GM19239 (cell line): ENCODE measurements at places on chromosomes 16 and 17.
A peak's percentile ranks its signal among the peaks of the same experiment; 100 is the strongest.

DNA sequence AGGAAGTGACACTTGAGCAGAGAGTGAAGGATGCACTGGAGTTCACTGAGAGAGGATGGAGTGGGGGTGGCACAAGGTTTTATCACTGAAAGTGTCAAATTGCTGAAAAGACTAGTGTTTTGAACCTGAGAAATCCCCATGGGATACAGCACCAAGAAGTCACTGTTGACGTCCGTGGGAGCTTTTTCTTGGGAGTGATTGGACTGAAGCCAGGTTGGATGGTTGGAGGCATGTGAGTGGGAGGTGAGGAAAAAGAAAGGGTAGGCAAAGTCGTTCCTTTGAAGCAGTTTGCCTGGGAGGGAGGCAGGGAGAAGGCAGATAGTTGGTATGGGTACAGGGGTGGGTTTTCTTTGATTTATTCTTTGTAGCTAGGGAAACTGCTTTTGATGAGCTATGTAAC is 39.9 kb upstream of the SDK2 start:
- DNase-seq = no peak

DNA sequence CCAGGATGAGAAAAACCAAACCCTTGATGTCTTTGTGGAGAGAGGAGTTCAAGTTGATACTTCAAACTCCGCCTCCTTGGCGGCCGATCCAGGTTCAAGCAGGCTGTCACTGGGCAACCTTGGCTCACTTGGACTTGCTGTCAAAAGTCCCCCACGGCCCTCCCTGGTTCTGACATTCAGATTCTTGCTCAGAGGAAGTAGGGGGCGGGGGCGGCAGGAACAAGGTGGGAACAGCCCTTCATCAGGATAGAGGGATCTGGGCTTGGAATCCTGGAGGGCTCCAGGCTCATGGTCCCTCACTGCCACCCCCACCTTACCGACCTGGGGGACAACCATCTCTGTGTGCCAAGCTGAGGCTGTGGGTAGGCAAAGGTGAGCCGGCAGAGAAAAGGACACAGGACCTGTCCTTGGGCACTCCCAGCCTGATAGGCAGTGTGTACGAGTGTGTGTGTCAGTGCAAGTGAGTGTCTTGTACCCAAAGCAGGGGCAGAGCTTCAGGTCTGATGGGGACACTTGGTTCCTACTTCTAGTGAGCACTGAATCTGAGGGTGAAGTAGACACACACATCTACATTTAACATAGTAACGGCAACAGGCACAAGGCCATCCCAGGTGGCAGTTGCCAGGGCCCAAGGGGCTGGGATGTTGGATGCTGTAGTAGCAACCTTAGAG is 6.6 kb upstream of the TSPOAP1 start:
- no peak for DNase-seq

DNA sequence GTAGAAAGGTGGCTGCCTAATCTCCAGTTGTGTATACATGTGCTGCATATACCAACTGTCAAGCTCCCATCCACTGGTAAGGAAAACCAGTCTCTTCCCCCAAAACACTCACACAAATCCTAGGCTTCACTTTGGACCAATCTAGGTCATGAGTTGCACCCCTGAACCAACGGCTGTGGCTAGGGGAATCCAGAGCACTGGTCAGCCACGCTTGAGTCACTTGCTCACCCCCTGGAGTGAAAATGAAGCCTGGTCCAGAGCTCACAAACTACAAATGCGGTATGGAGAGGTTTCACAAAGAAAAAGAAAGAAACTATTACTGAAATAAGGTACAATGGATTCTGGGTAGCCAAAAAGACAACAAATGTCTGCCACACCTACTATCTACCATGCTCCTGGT is 66.1 kb upstream of the NLK start:
- peak; percentile 30 for DNase-seq

GRCh38 chr17:82973456-82974135 is 105.8 kb upstream of the METRNL start:
- no peak for DNase-seq

DNA sequence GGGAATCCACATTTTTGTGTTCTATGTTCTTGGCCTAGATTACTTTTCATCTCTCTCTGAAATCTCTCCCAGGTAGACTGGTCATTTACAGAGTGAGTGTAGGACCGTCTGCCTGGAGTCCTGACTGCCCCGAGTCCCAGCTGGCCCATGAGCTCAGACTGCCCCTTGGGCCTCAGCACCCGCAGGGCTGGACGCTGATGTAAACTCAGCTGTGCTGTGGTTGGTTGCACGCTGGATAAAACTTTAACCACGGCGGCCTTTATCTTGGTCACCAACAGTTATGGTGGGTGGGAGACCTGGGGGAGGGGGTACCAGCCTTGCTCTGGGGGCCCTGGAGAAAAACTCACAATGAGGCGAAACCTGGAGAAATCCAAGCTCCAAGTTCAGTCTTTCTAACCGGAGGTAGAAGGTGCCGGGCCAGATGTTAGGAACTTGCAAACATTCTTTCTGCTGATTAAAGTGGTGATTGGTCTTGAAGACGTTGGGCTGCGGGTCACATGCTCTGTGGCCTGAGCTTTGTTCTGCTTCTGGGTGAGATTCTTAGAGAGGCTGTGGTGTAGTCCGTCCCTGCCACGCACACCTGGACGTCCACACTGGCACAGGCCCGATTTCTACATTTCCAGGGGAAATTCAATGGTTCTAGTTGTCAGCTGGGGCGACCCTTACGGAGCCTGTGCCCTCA is 6.9 kb downstream of the METRNL start:
- no peak for DNase-seq

DNA sequence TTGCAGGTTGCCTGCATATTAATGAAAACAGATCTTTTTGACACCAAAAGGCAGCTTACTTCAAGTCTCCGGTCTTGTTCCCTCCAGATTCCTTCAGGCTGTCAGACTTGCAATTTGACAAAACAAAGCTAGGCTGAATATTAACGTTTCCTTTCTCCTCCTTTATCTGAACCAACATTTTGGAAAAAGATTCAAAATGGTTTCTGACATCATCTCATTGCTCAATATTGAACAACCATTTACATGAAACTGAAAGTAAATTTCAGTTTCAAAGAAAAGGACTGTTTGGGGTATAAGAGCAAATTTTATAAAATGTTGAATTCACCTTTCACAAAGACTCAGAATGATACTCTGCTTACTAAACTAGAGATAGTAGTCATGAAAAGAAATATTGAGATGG is 521.8 kb downstream of the KCNJ2 start:
- DNase-seq = no peak

DNA sequence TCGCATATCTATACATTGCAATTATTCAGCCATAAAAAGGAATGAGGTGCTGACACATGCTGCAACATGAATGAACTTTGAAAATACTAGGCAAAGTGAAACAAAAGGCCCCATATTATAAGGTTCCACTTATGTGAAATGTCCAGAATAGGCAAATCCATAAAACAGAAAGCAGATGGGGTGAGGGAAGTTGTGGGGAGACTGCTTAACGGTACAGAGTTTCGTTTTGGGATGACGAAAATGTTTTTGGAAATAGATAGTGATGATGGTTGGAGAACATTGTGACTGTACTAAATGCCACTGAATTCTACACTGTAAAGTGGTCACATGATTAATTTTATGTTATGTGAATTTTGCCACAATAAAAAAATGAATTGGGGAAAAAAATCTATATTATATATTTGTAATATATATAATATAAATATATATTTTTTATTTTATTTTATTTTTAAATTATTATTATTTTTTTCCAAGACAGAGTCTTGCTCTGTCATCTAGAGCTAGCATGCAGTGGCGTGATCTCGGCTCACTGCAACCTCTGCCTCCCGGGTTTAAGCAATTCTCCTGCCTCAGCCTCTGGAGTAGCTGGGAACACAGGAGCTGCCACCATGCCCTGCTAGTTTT is 4.2 kb upstream of the GNA13 start:
- DNase-seq = no peak
